Adipocyte (in vitro differentiated cells): ENCODE measurements at places on chromosomes 16 and 17.

DNA sequence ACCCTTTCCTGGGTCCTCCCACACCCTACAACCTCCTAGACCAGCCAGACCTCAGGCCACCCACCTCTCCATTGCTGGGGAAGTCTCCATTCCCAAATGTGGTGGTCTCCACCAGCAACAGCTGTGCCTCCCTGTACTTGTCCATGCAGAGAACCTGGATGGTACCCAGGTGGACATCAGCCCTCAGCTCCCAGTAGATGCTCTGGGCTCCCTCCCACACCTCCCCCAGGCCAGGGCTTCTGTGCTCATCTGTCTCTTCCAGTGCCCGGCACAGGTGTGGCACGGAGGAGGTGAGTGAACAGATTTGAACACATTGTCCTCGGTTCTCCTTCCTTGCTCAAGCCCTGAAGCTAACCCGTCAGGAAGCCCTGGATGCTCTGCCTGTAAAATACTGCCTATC, 34.6 kb downstream of the LGALS9 start:
- no peak for DNase-seq

DNA sequence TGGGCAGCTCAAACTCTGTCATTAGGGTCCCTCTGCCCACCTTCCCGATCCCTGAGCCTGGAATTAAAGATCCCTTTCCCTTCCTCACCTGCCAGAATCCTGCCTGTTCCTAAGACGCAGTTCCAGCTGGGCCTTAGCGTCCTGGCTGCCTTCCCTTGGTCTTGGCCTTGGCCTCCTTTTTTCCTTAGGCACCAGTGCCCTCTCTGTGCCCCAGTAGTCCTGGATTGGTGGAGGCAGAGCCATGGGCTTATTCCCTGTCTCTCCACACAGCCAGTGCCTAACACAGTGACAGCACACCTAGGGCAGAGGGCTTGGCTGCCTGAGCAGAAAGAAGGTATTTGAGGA, 3.5 kb downstream of the TMEM132E start:
- DNase-seq = no peak

GRCh38 chr16:47858333-47858982, 297.3 kb downstream of the ABCC12 start:
- no peak for DNase-seq

GRCh38 chr17:66781135-66781534, 53.8 kb upstream of the CACNG5 start:
- DNase-seq = no peak

DNA sequence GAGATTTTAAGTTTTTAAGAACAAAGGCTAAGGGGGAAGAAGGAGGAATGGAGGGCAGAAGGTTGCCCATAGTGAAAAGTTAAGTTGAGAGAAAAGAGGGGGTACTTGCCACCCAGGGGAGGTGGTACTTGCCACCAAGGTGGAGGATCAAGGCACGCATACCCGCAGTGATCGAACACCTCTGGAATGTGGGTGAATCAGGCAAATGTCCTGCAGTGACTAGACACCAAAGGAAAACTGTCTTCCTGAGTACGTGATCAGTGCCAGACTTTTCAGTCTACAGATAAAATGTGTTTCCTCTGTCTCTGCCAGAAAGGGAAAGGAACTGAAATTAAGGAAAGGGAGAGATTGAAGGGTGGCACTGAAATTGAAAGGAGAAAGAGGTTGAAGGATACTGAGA, 2285.3 kb downstream of the TP53TG3F start:
- no peak for DNase-seq

DNA sequence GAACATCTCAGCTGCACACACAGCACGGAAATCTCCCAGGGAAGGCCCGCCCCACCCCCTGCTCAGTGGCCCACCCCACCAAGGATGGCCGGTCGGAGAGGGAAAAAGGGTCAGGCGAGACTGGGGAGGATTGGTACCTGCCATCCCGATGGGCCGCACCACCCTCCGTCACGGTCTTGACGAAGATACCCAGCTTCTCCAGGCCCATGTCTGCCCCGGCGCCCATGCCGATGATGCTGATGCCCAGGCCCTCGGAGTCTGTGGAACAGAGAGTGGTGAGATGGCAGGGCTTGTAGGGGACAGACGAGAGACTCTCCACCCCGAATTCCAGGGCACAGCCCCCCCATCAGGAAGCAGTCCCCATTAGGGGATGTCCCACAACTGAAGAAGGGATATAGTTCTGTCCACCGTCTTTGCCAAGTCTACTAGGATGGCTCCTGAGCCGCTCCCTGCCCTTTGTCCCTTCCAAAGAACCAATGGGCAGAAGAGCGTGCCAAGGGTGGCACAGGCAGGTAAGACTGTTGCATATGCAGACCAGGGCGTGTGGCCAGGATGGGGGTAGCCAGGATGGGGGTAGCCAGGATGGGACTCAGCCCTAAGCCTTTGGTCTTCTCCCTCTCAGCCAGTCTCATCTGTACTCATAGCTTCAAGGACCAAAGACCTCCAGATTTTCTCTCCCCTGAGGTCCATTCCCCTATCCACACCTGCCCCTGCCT, 6.9 kb downstream of the PPP1R9B start:
- DNase-seq = no peak

GRCh38 chr17:48814504-48814903, 2.5 kb downstream of the TTLL6 start:
- DNase-seq = peak; percentile 80
